Skin of body (tissue), 3 donors: ENCODE measurements at places on chromosomes 4 and X.

- peak; percentile 10 for DNase-seq
These were observed 19.4 kb downstream of the AWAT2 start for GRCh38 chrX:70030301-70030767.

GRCh38 chr4:124803641-124804040, 91.1 kb upstream of the ANKRD50 start:
- DNase-seq, result no peak

- DNase-seq, result no peak
These were observed 104.0 kb downstream of the PHEX start for GRCh38 chrX:22135994-22136684.

GRCh38 chrX:51257490-51257889, 75.1 kb upstream of the NUDT10 start:
- DNase-seq, result no peak

GRCh38 chr4:110064295-110064694, 134.1 kb downstream of the ELOVL6 start:
- DNase-seq, result no peak

GRCh38 chr4:88750369-88750768, 52.7 kb upstream of the NAP1L5 start:
- no peak for DNase-seq

- peak; percentile 83 for DNase-seq
These were observed 309.9 kb downstream of the ARAP2 start for GRCh38 chr4:35934320-35934981.

GRCh38 chrX:115232933-115233496, 881 bp downstream of the LRCH2 start:
- no peak for DNase-seq

- no peak for DNase-seq
These were observed 5.7 kb downstream of the ELK1 start for GRCh38 chrX:47644557-47645091.

DNA sequence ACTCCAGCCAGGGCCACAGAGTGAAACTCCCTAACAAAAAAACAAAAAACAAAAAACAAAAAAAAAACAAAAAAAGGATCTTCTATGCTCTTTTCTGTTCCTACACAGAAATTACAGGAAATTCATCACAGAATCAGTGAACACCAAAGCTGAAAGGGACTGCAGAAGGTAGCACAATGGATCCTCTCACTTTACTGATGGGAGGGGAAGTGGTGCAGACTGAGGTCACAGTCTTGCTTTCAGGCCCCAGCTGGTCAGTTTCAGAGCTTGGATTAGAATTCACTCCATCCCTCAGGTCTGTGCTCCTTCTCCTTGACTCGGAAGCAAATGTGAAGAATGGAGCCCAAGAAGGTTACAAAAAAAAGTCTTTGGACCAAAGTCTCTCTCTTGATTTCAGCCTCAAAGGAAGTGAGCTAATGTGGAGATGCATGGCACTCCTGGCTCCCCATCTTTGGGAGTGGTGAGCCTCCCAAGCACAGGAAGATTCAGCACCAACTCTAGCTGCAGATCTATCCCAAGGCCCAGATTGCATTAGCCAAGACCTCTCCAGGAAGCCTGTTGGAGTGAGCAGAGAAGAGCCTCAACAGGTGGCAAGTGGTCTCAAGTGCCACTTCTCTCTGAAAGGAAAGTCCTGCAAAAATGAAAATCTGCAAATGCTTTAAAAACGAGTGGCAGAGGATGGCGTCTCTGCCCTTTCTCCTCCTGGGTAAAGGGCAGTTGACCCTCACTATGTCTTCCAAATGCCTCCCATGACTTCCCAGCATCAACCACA, 176.0 kb downstream of the MAML3 start:
- no peak for DNase-seq

- DNase-seq, result no peak
These were observed 130.3 kb downstream of the TBL1X start for GRCh38 chrX:9595174-9595573.

- DNase-seq, result no peak
These were observed 56.4 kb downstream of the CPLX1 start for GRCh38 chr4:769511-769910.

GRCh38 chrX:108091878-108092291, 307 bp downstream of the ATG4A start:
- no peak for DNase-seq

GRCh38 chr4:150418757-150419410, 163.1 kb upstream of the MAB21L2 start:
- no peak for DNase-seq

- no peak for DNase-seq
These were observed 1.2 kb downstream of the TMEM255A start for GRCh38 chrX:120309873-120310705.

- no peak for DNase-seq
These were observed 614.0 kb upstream of the LCORL start for GRCh38 chr4:18635531-18635930.

DNA sequence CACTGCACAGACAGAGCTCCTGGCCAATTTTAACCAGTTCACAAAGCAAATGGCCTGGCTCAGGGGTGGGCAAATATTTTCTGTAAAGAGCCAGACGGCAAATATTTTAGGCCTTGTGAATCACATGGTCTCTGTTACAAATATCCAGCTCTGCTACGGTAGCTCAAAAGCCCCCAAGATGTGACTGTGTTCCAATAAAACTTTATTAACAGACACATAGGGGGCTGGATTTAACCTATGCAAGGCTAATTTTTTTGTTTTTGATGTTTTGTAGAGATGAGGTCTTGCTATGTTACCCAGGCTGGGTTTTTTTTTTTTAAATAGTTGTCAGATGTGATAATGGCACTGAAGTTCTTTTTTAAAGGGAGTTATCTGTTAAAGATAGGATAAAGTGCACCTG, 65.4 kb downstream of the PRKX start:
- DNase-seq, result no peak

DNA sequence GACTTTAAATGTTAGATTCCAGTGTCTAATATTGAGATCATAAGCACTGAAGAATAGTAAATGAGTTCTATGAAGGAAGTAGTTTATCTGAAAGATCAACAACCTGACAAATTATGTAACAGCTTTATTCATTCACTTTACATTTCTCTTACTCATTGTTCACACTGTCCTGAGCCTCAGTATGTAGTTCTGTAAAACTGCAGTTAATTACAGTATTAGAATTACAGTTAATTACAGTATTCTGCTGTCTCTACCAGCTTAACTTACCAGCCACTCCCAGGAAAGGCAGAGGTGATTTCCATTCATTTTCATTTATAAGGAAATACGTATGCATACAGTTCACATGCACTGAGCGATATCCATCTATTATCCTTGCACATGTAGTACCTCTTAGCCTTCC, 32.7 kb downstream of the NFKB1 start:
- no peak for DNase-seq

DNA sequence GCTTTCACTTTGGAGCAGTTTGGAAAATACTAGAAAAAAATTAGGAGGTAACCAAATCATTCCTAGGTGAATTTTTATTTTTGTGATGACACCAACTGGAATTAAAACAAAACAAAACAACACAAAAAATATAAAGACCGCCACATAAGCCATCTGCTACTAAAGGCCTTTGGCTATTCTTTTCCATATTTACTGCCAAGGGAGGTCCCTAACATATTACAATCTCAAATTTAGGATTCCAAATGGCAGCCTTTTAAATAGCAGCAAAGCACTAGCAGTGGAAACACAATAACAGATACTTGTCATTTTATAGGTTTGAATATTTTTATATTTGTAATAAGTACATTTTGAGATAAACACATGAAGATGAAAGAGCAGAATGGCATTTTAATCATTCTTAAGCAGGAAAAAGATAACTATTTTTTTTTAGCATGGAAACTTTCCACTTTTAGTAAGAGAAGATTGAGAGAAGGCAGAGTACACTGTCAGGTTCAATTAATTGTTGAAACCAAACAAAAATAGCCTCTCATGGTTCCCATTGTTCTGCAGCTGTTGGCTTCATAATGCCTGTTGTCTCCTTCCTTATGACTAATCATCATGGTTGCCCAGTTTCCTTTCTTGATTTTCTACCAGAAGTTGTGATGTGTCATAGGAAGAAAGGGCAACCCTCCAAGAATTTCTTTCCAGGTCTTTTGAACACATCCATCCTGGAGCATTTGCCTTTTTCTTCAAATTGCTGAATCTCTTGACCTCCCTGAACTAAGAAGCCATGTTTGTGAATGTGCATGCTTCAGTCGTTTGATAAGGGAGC, 219.0 kb upstream of the EMCN start:
- DNase-seq, result no peak

DNA sequence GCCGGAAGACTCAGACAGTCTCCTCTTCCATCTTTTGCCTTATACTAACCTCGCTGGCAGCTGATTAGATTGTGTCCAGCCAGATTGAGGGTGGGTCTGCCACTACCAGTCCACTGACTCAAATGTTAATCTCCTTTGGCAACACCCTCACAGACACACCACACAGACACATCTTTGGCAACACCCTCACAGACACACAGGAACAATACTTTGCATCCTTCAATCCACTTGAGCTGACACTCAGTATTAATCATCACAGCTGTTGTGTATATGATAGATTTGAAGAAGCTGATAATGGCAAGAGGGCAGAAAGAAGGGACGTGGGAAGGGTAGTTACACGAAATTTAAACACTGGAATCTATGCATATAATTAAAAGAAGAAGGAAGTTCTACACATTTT, 139.5 kb downstream of the ANKRD50 start:
- no peak for DNase-seq

DNA sequence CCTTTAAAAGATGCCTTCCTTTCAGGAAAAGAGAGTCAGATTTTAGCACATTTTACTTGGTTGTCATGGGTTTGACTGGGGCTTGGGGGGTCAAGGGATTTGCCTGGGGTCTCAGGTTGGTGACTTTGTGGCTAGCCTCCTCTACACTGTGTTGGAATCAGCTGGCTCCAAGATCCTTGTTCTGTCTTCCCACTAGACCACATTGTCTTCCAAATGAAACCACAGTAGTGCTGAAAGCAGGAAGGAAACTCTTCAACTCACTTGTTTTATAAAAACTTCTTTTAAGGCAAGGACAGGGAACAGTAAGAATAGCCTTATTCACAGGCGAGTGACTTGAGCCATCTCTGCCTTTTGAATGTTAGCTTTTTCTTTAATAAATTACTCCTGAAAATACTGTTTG, 37.0 kb upstream of the OTUD4 start:
- no peak for DNase-seq
